ENCODE measurements at places on chromosomes 7 and 10.

DNA sequence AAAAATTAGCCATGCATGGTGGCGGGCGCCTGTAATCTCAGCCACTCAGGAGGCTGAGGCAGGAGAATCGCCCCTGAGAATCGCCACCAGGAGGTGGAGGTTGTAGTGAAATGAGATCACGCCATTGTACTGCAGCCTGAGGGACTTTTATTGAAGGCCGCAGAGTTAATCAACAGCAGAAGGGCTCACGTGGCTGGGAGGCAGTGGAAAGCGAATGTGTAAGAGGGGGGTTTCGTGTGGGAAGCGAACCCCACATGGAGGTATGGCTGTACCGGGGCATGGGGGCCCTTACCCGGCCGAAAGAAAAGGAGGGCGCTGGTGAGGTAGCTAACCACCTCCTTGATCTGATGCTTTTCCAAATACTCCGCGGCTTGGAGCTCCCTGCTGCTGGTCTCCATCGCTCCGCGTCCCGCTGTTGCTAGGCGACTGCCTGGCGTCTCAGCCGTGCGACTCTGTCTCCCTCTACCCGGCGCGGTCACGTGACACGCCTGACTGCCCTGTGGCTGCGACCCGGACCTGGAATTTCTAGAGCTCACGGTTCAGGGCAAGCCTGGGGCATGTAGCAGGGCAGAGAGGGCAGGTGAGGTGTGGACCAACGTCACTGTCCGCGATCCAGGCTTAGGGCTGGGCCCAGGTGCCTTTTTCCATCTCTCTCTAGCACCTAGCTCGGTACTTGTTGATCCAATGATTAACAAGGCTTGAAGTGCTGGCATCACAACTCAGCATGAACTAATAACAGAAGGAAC, at the start of gene EFCAB10:
EFCAB10 (minus strand) TSS at position 428 of the 746 bp plus-strand sequence; CDS start at position 398, 30 bp downstream.
- peak; percentile 48 for DNase-seq

- no peak for DNase-seq
Observed at GRCh38 chr10:91296471-91296870, 76.0 kb downstream of the PCGF5 start.

DNA sequence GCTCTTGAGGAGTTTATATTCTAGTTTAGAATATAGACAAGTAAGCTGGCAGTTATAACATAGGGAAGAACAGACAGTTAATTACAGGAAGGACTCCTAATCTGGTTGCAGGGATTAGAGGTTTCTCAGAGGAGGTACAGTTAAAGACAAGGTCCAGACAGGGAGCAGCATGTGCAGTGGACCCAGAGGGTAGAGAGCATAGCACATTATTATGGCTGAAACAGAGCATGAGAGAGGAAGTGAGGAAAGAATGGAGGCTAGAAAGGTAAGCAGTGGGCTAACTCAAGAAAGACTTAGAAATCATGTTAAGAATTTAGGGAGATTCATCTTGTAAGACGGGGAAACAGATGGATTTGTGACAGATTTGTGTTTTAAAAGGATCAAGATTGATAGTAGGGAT, 9.7 kb downstream of the MIOS start:
- DNase-seq: no peak

GRCh38 chr10:37754538-37755323, 102.7 kb downstream of the ZNF248 start:
- DNase-seq: no peak

DNA sequence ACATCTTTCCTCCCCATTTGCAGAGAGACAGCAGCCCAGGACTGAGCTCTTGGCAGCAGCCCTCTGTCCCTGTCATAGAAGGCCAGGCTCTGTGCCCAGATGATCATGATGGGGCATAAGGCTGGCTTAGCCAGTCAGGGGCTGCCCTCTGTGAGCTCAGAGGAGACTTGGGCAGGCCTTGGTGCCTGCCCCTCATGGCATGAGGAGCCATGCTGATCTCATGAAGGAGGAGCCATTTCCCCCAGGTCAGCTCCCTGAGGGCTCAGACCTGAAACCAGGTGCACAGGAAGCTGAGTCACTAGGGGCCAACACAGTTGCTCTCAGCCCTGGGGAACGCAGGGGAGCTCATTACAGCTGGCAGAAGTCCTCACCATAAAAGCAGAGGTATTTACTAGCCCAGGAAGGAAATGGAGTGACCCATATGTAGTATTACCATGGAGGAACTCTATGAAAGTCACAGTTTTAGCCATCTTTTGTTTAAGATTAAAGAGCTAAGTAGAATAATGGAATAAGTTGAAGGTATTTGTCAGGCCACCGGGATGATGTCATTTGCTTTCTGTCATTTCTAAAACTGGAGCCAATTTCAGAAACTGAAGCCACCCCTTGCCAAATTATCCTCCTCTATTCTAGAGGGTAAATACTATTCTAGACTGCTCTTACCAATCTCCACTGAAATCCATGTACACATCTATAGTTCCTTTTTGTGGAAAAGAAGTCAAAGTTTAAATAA, 362.4 kb upstream of the ZNF32 start:
- DNase-seq: no peak

DNA sequence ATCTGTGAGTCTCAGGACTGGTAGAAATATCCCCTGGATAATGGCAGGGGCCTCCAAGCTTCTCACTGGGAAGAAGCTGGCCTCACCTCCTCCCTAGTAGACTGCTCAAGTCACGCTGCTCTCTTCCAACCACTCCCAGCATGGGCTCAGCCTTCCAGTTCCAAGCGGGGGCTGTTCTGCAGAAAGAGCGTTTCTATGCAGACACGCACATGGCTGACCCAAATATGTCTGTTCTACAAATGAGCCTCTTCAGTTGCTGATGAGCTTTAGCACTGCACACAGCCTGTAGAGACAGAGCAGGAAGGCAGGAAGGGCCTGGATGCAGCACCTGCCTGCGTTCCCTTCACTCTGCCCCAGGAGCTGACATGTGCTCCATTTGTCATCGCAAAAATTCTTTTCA, 523.9 kb upstream of the MGMT start:
- DNase-seq: no peak

DNA sequence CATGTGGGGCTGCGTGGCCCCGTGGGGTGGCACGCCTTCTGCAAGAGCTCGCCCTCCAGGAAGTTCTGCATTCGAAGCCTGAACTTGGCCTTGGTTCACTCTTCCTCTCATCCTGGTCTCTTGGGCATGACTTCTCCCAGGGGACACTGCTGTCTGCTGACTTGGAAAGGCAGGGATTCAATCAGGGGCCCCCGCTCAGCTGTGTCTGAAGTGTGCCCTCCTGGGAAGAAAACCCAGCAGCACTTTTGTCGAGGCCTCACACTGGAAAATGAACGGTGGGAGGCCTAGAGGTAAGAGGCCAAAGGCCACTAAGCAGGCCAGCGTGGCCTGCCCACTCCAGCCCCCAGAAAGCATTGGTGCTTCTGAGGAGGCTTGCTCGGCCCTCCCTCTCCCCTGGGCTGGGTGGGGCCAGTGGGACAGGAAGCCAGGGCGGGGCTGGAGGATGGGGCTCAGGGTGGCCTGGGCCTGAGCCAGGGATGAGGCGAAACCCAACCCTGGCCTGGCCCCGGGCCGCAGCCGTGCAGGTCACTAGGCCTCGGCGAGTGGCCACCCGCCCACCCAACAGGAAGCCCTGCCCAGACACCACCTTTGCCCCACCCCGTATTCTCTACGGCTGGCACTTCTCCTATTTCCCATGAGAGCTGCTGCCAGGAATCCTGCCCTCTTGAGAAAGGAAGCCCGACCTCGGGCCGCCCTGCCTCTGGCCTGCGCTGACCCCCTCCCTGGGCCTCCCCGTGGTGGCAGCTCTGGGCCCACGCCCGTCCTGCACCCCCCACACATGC, 81.1 kb downstream of the ZMIZ1 start:
- DNase-seq: no peak

- DNase-seq: no peak
Observed at GRCh38 chr7:140551355-140552239, 72.3 kb upstream of the MKRN1 start.

DNA sequence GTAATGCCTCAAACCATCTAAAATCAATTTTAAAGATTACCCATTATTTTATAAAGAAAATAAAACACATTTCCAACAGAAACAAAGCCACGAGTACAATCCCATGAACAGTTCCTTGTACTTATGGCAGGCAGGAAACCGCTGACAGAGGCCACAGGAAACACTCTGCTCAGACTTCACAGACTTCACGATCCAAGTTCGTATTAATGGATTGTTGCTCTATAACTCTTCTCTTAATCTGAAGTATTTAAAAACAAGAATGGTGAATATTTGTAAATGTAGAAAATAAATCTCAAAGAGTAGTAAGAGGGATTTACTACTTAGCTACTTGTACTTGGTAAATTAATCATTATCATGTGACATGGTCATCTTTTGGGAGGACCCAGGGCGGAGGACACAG, 78.3 kb downstream of the SNX10 start:
- DNase-seq: no peak

All from T-helper 1 cell (primary cell).